Kidney capillary endothelial cell (primary cell): ENCODE measurements at places on chromosomes 3 and 15.
A peak's percentile ranks its signal among the peaks of the same experiment; 100 is the strongest.

- no peak for DNase-seq
Measured at GRCh38 chr3:169562988-169563774, 100.3 kb downstream of the MECOM start.

DNA sequence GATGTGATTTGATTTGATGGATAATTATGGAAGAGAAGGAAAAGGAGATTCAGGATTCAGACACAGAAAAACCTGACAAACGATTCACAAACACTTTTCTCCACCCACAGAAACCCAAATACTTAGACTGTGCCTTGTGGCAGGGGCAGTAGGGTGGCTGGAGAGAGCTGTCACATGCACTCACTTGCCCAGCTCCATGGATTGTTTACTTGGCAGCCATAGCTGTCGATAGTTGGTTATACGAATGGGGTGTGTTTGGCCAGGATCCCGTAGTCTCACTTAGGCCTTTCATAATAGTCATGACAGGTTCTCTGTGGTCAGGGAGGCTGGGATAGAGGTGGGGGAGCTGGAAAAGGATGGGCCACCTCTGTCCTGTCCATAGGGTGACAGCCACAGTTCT is 76.9 kb downstream of the CACNA1D start:
- no peak for DNase-seq

GRCh38 chr3:99246010-99246654 is 344.6 kb upstream of the DCBLD2 start:
- DNase-seq: no peak

- no peak for DNase-seq
Measured at GRCh38 chr3:67059443-67059842, 61.3 kb downstream of the KBTBD8 start.

DNA sequence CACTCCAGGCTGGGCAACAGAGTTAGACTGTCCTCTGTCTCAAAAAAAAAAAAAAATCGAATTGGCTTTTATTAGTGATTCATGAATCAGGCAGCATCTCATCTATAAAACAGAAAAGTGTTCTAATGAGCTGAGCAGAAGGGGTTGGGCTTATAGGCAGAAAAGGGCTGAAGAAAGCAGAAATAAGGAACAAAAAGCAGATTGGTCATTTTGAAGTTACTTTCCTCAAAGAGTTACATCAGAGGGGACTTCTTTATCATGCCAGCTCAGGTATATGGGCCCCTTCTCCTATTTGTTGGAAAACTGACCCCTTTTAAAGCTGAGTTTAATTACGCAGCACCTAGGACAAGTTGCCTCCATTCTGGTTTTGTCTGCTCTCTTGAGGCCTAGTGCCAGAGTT is 722 bp upstream of the POGLUT1 start:
- no peak for DNase-seq

GRCh38 chr15:99580076-99580475 is 14.3 kb downstream of the MEF2A start:
- no peak for DNase-seq

DNA sequence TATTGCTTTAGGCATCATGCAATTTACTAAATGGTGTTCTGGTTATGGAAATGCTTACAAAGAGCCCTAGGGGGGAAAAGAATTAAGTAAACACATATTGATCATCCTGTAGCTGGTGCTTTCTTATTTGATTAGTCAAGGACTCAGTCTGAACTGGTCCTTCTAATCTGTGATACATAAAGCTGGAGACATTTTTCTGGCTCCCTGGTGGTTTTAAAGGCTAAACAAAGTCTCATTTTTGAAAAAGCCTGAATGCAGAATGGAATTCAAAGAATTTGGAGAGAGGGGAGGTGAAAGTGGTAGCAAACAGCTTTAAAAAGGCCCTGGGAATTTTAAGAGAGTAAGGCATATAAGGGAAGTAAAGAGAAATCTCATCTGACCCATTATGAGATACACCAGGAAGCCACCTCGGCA is 149.7 kb downstream of the RBMS3 start:
- DNase-seq: no peak

- no peak for DNase-seq
Measured at GRCh38 chr3:37171144-37171543, 3.2 kb downstream of the LRRFIP2 start.

DNA sequence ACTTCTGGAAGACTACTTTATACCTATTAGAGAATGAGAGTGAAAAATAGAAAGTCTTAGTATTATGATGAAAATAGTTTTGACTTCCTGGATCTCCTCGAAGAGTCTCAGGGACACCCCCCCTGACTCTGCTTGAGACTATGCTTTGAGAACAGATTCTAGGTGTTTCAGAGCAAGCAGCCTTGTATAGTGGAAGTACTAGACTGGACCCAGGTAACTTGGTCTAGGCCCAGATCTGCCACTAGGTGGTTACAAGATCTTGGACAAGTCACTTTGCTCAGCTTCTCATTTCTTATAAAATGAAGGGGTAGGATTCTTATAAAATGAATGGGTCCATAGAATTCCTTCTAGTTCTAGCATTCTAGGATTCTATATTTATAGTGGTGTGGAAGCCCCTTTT is 9.1 kb downstream of the ABHD5 start:
- no peak for DNase-seq

DNA sequence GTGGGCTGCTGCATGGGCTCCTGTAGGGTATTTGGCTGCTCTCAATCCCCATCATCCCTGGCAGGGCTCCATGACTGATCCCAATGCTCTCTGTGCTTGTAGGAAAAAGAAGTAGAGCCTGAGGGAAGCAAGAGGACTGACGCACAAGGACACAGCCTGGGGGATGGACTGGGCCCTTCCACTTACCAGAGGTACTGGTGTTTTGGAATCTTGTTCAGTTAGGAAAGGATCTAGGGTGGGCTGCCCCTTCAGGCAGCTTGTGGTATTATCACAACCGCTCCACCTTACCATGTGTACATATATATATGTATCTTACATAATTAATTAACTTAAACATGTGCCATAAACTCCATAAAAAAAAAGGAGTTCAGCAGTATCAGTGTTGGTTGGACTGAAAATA is 1.3 kb downstream of the SLC28A2 start:
- no peak for DNase-seq

DNA sequence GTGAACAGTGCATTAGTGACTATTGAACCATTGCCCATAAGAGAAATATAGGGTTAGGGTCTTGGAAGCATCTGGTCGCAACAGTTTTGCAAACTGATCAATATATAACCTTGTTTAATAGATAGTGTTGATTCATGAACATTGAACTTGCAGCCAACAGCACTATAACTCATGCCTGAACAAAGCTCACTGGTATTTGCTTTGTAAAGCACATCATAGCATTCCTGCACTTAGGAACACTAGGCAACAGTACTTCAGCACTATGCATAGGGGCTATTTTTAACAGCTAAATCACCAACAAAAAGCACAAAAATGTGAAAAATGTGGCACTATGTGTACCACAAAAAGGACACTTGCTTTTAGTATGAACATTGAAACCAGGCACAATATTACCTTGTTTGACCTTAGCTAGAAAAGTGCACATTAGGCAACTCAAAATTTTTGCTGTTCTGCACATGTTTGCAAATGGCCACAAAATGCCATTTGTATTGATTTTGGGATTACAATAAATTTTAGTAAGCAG is 68.0 kb downstream of the OXNAD1 start:
- no peak for DNase-seq

- DNase-seq: no peak
Measured at GRCh38 chr3:53193466-53194209, 32.6 kb downstream of the PRKCD start.

DNA sequence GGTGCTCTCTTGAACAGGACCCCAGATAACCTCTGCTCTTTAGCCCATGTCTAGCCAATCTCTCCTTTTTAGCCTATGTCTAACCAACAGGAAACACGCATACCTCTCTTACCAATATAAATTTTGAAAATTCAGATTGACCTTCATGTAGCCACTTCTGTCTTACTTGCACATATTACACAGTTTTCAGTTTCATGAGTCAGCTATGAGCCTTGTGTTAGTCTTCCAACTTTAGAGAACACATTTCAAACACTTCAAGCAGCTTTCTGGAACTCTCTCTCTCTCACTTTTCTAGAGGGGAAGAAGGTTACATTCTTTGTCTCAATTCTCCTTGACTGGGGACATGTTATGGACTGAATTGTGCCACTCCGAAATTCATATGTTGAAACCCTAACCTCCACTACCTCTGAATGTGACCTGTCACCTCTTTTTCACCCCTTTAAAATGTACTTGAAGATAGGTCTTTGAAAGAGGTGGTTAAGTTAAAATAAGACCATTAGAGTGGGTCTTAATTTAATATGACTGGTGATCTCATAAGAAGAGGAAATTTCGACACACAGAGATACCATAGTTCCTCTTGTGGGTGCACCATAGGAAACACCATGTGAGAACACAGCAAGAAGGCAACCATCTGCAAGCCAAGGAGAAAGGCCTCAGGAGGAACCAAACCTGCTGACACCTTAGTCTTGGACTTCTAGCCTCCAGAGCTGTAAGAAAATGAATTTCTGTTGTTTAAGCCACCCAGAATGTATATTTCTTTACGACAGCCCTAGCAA is 480.3 kb upstream of the ALCAM start:
- DNase-seq: no peak

GRCh38 chr3:122694966-122695365 is 14.3 kb downstream of the PARP14 start:
- DNase-seq: no peak

GRCh38 chr15:23566651-23567050 is 1.2 kb downstream of the MKRN3 start:
- no peak for DNase-seq

DNA sequence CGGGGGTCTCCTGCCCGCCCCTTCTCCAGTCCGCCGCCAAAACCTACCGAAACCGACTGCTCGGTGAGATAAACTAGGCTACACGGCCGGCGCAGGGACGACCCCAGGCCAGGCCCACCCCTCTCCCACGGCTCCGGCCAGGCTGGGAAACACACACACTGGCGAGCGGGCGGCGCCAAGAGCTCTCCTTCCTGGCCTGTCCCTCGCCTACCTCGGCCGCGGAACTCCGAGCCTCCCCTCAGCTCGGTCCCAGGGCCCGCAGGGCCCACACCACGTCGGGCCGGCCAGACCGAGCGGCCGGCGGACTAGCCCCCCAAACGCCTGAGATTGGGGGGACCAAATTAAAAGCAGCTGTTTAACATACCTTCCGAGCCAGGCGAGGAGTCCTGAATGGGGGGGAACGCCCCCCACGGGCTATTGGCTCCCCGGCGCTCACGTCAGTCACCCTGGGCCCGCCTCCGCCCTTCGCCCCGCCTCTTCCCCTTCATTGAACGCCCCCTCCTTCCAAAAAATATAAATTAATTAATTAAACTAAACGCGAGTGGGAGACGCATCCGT is 4.0 kb upstream of the SIN3A start:
- peak; percentile 73 for DNase-seq

DNA sequence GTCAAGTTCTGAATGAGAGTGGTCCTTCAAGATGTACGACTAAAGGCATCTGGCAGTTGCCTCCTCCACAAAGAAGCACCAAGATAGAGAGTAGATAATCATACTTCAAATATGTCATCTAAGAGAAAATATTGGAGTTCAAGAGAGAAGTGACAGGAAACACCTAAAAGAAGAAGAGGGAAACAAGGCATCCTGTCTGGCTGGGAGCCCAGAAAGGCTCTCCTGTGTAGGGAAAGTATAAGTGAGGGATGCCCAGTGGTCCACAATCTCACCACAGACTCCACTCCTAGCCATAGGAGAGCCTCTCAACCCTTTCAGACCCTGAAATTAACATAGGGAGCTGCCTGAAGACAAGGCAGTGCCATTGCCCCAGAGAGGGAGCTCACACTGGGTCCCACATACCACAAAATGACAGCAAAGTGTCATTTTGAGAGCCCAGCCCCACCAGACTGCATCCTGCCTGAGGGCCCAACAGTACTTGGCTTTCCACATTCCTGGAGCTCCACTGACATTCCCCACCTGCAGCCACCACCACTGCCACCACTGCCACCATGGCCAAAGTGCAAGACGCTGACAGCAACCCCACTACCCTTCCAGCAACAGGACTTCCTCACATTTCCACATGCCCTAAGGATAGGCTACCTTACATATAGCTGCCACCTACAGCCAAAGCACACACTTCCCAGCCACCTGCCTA is 210.6 kb downstream of the ATP8B4 start:
- no peak for DNase-seq

- DNase-seq: no peak
Measured at GRCh38 chr15:93209690-93210445, 120.9 kb upstream of the RGMA start.

GRCh38 chr3:168647582-168647981 is 551.9 kb upstream of the GOLIM4 start:
- no peak for DNase-seq

- DNase-seq: no peak
Measured at GRCh38 chr3:39760325-39760724, 49.1 kb upstream of the MYRIP start.

DNA sequence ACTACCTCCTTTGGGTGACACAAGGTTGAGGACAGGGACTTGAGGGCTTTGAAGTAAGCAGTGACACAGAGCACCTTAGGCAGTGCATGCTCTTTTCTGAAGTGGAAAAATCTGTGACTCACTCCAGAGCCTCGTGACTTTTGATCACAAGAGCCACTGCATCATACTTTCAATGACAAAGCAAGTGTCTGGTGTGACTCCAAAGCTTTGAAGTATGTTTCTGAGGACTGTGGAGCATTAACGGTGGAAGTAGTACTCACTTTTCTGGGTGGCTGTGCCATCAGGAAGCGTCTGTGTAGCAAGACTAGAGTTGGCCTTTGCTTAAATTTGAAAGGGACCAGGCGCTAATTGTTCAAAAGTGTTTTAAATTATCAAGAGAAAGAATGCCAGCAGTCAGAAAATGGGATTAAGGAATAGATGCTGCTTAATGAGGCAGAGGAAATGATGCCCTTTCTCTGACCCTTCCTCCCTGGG is 210.7 kb upstream of the TRIM42 start:
- DNase-seq: peak; percentile 3

DNA sequence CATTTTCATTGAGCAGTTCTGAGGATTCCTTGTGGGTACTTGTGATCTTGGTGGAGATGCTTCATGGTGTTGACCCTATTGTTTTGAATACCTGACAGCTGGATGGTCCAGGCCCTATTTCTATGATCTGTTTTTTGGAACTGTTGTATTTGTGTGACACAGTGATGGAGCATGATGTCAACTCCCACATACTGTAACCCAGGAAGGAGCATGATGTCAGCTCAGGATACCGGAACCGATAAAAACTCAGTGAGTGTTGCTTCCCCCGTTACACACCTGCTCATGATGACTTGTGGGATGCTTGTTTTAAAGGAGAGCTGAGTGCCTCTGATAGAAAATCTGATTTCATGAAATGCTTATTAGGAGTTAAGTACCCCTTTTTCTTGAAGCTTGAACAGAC is 45.1 kb downstream of the ZBTB38 start:
- DNase-seq: no peak

GRCh38 chr15:83310521-83311456 is 26.3 kb upstream of the BNC1 start:
- no peak for DNase-seq

GRCh38 chr3:168322941-168323340 is 227.2 kb upstream of the GOLIM4 start:
- no peak for DNase-seq

GRCh38 chr15:99717161-99718009 is 15.9 kb downstream of the LYSMD4 start:
- no peak for DNase-seq

- DNase-seq: no peak
Measured at GRCh38 chr15:28985691-28986090, 99.9 kb downstream of the APBA2 start.
